ENCODE measurements at places on chromosomes 12 and 14.

DNA sequence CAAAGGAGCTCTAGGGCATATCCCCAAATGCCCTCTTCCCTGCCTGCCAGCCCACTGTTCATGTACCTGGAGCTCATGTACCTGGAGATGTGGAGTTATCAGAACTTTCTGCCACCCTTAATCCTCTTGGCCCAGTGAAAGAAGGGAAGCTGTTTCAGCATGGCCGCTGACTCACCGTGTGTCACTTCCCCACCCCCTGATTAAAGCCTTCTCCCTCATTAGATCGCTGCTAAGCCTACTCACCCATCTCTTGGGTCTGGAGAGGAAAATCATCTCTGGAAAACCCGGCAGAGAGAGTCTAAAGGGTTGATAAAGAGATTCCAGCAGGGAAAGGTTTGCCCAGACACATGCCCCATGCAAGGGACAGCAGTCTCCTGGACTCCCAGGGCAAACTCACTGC is 4.5 kb upstream of the LTBP2 start:
- peak; percentile 28 for DNase-seq

DNA sequence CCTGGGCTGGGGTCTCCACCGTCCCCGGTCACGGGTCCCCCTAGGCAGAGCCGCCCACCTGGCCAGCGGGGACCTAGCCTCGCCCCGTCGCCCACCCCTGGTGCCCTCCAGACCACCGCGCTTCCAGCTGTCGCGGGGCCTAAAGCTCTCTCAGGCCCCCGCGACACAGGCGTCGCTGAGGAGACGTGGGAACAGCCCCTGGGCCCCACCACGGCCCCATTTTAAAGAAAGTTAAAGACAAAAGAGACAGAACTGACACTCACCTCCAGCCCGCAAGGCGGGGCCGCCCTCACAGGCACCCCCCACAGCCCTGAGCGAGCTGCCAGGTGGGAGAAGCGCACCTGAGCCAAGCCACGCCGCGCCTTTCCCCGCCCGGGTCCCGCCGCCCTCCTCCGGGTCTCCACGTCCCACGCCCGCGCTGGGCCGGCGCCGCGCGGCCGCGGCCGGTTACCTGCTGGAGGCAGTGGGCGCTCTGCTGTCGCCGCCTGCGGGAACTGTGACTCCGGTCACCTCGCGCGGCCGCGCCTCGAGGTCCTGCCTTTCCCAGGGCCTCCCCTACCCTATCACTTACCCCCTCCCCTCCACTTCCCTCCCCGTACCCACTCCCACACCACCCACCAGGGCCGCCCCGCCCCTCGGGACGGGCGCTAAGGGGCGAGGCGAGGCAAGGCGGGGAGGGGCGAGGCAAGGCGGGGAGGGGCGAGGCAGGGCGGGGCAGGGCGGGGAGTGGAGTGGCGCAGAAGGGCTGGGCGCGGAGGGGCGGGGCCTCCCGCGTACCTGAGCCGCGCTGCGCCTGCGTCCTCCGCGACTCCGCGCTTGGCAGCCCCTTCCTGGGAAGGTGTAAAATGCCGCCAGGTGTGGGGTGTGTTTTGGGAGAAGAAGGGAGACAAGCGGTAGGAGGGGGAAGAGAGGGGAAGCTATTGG is 31.2 kb downstream of the TC2N start:
- no peak for DNase-seq

DNA sequence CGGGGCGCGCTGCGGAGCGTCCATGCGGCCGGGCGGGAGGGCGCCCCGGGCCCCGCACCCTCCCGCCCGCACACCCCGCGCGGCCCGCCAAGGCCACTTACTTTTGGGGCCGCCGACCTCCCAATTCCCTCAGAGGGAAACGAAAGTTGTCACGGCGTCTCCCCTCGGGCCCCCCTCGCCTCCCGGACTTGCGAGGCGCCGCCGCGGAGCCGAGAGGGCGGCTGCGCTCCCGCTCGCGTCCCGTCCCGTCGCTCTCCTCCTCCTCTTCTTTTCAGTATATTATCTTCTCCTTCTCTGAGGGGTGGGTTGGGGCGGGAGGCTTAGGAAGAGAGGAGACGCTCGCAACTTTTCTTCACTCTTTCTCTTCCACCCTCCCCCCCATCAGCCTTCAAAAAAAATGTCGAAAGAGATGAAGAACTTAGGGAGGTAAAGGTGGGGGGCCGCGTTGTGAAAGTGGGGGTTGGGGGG is 613 bp downstream of the DUSP16 start:
- DNase-seq: no peak

- no peak for DNase-seq
Measured at GRCh38 chr14:54256156-54256555, 140.7 kb upstream of the CDKN3 start.

DNA sequence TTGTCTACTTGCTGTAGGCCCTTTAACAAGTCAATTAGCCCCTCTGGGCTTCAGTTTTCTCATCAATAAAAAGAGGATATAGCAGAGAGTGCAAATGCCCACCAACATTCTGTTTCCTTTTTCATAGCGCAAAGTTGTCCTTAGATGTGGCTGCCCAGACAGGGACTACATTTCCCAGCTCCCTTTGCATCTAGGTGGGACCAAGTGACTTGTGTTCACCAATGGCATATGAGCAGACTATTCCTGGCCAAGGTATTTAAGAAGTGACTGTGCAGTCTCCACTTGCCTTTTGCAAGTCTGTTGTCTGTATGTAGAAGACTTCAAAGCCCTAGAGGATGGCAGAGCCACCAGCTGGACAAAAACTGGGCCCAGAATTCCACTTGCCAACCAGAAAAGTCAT is 59.7 kb downstream of the DAO start:
- DNase-seq: peak; percentile 35

GRCh38 chr12:70427611-70428010 is 61.5 kb downstream of the KCNMB4 start:
- DNase-seq: no peak

GRCh38 chr12:55899082-55899481 is 28.6 kb downstream of the PYM1 start:
- peak; percentile 29 for DNase-seq

GRCh38 chr12:104896146-104896545 is 61.9 kb downstream of the SLC41A2 start:
- no peak for DNase-seq

GRCh38 chr14:29216268-29217232 is 450.0 kb downstream of the FOXG1 start:
- DNase-seq: peak; percentile 32

GRCh38 chr14:85093631-85094330 is 436.2 kb upstream of the FLRT2 start:
- no peak for DNase-seq

Measured in MV-4-11 (cell line).